ENCODE measurements at places on chromosomes 1 and 21.

DNA sequence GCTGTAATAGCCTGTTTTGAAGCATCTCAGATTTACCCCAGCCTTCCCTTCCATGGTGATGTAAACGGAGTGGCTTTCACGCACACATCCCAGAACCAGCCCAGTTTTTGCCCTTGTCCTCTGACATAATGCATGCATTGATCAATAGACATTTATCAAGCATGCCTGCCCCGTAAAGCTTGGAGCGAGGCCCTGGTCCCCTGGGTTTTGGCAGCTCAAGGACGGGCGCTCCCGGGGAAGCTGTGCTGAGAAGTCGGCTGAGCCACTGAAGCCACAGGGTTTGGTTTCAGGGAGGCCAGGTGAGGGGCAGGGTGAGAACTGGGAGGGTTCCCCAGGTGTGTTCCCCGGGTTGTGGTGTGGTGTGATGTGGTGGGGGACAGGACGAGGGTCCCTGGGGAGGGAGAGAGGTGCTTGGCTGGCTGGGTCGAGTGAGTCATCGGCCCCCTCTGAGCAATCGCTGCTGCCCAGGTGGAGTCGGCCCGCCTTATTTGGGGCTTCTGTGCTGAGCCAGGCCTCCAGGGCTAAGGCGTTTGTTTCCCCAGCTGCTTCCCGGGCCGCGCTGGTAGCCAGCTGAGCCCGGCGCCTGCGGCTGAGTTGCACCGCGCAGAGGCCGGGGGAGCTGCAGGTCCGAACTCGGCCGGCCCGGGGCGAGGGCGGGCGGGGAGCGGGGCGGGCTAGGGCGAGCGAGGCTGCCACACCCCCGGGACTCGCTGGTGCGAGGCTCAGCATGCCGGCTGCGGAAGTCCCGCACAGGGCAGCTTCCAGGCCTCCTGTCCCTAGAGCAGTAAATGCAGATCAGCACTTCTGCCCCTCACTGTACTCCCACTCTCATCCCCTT lies 23.6 kb downstream of the ATP2B4 start:
- DNase-seq: peak; percentile 96

DNA sequence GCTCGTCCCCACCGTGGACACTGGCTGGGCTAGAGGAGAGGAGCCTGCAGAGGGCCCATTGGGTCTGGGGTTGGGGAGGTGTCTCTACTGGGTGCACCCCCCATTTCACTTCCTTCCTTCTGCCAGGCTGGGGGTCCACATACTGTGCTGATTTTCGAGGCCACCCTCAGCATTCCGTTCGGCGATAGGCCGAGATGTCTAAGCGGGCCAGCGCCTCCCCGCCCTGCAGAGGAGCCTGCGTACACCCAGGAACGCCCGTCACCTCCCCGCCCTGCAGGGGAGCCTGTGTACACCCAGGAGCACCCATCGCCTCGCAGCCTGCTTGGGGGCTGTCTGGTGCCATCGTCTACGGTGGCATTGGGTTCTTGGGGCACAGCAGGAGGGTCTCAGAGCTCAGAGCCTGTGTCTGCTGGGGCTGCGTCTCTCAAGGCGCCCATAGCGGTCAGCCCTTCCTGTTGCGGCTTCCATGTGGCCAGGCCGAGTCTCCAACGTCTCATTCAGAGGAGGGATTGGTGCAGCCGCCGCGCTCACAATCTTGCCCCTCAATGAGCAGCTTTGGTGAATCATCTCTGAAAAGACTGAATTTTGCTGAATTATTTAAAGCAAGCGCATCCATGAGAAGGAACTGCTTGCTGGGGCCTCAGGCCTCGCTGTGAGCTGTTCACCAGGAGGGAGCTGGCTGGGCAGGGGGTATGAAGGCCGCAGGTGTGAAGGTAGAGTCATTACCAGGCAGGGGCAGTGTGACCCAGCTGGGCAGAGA lies 30.7 kb upstream of the AGPAT3 start:
- DNase-seq: no peak

DNA sequence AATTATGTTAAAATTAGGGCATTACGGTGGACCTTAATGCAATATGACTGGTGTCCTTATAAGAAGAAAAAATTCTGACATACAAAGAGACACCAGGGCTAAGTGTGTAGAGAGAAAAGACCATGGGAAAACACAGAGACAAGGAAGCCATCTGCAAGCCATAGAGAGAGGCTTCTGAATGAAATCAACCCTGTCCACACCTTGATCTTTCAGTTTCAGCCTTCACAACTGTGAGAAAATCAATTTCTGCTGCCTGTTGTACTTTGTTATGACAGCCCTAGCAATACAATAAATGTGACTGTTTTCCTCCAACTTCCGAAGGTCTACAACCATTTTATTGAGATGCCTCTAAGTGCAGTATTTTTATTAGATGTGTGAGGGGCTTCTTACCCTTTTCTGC lies 1407.2 kb downstream of the MRPL39 start:
- DNase-seq: no peak

GRCh38 chr1:9340172-9340854 lies 47.6 kb downstream of the SPSB1 start:
- DNase-seq: no peak

- DNase-seq: no peak
Observed at GRCh38 chr1:209062863-209063262, 520.7 kb upstream of the CAMK1G start.

- peak; percentile 73 for DNase-seq
Observed at GRCh38 chr1:17671741-17672140, 83.4 kb upstream of the ACTL8 start.

DNA sequence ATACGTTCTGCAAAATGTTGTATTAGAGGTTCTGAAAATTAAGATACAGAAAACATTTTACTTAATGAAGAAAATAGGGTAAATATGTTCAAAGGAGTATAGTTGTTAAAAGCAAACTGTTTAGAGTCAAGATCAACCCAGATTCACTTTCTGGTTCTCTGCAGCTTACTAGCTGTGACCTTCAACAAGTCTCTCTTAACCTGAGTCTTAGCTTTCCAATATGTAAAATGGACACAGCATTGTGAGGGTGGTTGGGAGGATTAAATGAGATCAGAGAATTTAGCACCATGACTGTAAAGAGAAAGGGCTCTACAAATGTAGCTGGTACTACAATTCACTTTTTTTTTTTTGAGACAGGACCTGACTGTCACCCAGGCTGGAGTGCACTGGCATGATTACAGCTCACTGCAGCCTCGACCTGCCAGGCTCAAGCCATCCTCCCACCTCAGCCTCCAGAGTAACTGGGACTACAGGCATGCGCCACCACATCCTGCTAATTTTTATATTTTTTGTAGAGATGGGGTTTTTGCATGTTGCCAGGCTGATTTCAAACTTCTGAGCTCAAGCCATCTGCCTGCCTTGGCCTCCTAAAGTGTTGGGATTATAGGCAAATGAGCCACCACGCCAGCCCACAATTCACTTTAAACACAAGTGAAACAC lies 43.9 kb downstream of the ATP1A1 start:
- DNase-seq: no peak

GRCh38 chr1:59453297-59453968 lies 156.5 kb downstream of the FGGY start:
- no peak for DNase-seq

DNA sequence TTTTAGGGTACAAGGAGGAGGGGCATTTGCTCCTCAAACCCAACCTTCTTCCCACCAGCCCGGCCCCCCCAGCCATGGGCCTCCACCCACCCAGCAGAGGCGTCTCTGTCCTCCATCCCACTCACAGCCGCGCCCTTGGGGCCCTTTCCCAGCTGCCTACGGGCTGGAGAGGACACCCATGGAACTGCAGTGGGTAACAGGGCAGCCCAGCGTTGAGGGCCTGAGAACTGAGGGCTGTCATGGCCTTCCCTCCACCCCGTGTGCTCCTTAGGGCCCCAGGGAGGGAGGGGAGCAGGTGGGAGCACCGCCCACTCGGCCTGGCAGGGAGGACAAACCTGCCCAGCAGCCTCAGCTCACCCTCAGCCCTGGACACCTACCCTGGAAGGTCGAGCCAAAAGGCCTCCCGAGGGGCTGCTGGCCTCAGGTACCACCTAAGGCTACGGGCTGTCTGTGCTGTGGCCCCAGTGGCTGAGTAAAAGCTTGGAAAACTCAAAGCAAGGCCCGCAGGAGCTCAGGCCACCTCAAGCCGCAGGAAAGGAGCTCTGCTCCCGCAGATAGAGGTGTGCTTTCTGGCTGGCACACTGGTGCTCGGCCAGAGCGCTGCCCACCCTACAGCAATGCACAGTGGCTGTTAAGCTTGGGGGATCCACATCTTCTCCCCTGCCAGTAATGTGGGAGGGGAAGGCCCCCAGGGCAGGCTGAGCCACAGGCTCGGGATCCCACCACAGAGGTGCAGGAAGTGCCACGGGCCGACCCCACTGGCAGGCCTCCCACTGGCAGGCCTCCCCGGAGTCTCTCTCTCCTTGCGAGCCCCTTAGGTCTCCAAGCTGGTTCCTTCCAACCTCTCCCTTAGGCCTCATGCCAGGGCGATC lies 2.2 kb upstream of the ARHGEF16 start:
- no peak for DNase-seq

DNA sequence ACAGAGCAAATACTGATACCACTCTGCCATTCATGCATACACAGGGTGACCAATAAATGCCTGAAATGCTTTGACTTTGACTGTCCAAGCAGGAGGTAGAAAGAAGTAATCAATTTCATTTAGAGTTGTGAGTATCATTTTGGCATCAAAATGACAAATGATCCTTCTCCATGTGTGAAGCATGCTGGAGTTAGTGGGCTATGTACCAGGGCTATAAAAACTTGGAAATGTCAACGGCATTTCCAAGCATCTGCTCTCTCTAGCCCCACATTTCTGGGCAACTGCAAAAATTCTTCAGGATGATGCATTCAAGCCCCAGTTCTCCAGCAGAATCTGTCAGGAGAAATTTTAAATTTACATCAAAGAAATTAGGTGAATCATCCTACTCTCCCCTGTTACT lies 208.4 kb upstream of the PTBP2 start:
- no peak for DNase-seq

DNA sequence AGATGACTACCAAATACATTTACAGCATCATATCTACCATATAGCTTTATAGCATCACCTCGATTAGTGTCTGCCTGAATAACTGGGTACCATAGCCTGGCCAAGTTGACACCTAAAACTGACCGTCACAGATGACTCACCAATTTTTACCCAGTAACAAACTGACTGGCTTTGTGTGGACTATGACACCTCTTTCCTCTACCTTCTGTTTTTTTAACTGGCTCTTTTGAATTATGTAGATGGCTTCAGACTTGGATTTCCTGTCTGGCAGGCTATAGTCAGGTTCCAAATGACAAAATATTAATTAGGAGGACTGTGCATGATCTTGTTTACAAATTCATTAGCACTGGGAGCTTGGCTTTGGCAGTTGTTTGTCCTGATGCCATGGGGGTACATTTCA lies 360.3 kb downstream of the TGFB2 start:
- no peak for DNase-seq

GRCh38 chr1:169193191-169193850 lies 86.8 kb downstream of the ATP1B1 start:
- DNase-seq: no peak

DNA sequence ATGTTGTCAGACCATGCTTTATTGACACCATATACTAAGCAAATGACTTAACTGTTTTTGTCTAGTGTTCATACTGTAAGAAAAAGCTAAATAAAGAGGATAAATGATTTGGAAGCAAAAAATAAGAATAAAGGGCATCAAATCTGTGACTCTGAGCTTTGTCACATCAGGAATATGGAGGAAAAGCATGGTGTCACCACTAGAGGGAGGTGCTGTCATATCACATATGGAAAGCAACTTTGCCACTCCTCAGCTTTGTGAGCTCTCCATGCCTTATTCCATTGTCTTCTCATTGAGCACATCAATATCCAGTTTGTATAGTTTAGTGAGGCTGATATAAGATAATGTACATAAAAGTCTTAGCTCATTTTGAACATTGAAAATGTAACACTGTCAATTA lies 20.8 kb upstream of the GBP1 start:
- DNase-seq: no peak

- no peak for DNase-seq
Observed at GRCh38 chr21:17441370-17441769, 71.5 kb upstream of the CXADR start.

- DNase-seq: no peak
Observed at GRCh38 chr1:171581226-171581625, 40.8 kb upstream of the MYOCOS start.

DNA sequence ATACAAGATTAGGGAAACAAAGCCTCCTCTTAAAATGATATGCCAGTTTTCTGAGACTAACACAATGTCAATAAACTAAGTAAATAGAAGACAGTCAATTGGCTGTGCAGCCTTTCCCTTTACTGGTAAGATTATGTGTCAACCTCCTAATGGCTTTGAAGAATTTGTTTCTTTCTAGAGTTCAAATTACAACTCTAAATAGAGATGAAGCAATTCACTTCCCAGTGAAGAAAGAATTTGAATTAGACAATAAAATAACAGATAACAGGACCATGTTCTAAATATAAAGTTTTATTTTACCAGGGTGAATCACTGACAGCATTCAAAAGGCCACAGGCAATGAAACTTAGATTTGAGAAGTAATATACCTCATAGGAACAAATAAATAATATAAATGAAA lies 680.3 kb downstream of the PLA2G4A start:
- DNase-seq: no peak

- DNase-seq: peak; percentile 89
Observed at GRCh38 chr1:35603468-35603867, 30.4 kb downstream of the TFAP2E start.

DNA sequence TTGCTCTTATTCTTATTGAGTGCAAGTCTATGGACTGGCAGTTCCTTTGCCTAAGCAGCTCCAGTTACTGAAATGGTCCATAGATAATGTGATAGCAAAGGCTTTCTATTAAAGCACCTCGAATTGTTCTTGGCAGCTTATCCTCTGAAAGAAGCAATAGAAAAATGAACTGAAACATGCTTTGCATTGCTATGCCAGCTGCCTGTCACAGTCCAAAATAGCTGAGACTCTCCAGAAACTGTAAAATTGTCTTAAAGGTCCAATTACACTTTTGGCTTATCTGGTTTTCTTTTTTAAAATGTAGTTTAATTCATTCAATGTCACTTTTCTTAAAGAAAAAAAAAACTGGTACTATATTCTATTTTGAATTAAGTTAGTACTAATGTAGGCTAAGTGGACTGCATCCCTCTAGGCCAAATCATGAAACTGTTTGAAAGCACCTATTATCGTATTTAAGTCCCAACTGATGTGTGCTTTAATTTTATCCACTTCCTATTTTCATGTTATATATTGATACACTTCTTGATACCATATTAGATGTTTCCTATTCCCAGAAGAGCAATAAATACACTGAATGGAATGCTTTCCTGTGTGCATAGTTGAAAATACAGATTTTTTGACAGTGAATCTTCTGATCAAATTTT lies 208.0 kb upstream of the DEPDC1 start:
- DNase-seq: no peak

All from islet precursor cell (in vitro differentiated cells).